Stimulated activated effector memory CD8-positive, alpha-beta T cell treated with anti-CD3 and anti-CD28 coated beads, Interleukin-12 subunit alpha, Interleukin-12 subunit beta, amount 100 ng/mL, for 72 hours (primary cell): ENCODE measurements at places on chromosomes 3 and 15.

GRCh38 chr3:104750581-104750980 lies 616.1 kb upstream of the ALCAM start:
- DNase-seq: no peak

GRCh38 chr3:156181509-156181908 lies 61.1 kb downstream of the KCNAB1 start:
- no peak for DNase-seq

DNA sequence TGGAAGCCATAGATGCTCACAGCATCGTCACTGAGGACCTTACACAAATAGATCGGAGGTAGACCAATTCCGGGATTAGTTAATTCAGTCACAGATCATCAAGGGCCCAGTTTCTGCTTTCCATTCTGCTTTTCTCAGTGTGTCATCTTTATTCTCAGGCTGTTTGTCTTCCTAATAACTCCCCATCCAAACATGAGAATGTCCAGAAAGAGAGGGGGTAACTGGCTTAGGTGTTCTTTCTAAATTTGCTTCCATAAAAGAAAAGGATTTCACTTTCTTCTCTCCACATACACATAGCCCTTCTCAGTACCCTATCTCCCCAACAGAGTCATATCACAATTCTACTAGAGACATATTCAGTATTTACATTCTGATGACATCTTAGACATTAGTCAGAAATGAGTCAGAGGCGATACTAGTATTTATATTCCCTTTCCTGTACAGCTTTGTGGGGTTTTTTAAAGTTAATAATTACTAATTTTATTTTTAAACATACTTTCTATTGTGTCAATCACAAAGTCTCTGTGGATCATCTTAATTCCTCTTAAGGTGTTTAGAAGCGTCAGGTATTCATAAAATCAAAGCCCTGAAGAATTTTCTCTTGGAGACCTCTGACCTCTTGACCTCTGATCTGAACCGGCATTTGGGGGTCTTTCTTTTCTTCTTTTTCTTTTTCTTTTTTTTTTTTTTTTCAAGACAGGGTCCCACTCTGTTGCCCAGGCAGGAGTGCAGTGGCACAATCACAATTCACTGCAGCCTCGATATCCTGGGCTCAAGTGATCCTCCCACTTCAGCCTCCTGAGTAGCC lies 24.3 kb upstream of the IL12A start:
- no peak for DNase-seq

DNA sequence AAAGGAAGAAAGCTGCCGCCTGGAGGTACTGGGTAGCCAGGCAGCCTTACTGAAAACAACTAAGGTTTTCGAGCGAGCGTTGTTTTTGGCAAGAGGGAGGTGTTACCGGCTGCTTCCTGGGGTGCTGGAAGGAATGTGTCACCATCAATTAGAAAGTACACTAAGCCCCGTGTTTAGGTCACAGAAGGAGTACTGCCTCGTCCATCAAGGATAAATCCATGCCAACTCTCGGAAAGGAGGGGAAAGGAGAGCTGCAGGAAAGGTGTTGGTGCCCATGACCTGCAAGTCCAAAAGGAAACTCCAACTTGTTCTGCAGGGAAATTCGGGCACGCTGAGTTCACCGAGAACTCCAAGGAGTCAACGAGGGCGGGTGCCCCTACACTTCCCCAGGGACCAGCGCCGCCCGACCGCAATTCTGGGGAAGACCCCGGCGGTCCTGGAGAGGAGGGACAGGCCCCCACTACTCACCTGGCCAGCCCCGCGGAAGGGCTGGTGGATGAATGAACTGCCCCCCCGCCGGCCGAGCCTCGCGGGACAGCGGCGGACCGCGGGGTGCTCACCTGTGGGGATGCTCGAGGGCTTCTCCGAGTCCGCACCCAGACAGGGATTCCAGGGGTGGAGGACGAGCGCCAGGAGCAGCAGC lies 542 bp downstream of the PLOD2 start:
- DNase-seq: no peak

DNA sequence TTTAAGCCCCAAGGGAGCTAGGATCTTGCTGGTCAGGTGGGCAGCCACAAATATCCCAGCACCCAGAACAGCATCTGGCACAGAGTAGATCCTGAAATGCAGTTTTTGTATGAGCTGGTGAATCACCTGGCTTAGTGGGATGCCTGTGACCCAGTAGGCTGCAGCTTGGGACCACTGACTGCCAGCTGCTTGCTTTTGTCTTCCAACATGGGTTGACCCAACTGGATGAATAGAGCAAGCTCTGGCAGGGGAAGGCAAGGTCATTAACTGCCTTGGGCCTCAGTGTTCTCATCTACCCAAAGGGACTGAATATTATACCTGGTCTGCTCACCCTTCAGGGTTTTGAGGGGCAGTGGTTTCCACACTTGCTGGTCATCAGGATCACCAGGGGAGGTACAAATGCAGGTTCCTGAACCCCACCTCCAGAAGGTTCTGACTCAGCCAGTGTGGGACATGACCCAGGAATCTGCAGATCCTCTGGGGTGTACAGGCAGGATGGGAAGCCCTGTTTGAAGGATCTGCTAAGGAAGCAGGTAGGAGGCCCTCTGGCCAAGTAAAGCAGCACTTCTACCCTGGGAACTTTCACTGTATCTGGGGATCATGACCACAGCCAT lies 55.4 kb downstream of the ITGA11 start:
- no peak for DNase-seq

GRCh38 chr3:195384952-195385351 lies 57.9 kb downstream of the ACAP2 start:
- DNase-seq: no peak

GRCh38 chr15:62474021-62474770 lies 309.1 kb upstream of the C2CD4B start:
- DNase-seq: no peak

- no peak for DNase-seq
Observed at GRCh38 chr3:58352626-58353025, 19.9 kb downstream of the PXK start.

DNA sequence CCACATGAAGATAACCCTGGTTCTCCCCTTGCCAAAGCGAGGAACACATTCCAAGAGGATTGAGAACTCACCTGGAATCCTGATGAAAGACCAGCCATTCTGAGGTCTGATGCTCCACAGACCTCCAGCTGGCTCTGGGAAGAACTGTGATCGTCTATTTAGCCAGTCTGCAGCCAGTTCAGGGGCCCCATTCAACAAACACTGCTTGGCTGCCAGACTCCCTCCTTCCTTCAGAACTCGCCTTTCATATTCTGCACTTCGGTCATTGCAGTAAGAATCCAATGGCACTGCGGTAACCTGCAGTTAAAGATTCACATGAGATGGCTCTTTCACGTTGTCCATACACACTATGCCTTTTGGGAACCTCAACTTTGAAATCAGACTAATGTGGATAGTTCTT lies 67.6 kb downstream of the CHAC1 start:
- DNase-seq: no peak

DNA sequence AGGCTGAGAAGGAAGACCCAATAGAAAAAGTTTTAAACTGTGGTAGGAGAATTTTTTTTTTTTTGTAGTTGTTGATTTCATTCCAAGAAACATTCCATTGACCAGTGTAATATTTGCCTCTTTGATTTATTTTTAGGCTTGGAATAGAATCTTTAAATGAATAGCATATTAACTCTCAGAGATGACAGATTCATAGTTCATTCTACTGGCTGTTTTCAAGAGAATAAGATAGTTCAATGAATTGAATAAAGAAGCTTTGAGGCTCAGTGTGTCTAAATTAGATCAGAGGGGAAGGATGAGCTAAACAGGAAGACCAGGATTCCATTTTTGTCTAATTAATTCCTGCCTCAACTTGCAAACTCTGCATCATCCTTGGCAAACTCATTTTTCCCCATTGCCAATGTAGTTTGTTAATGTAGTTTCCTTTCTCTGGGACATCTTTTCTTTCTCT lies 98.4 kb downstream of the NAALADL2 start:
- DNase-seq: no peak

GRCh38 chr3:53616321-53616720 lies 121.9 kb downstream of the CACNA1D start:
- no peak for DNase-seq

DNA sequence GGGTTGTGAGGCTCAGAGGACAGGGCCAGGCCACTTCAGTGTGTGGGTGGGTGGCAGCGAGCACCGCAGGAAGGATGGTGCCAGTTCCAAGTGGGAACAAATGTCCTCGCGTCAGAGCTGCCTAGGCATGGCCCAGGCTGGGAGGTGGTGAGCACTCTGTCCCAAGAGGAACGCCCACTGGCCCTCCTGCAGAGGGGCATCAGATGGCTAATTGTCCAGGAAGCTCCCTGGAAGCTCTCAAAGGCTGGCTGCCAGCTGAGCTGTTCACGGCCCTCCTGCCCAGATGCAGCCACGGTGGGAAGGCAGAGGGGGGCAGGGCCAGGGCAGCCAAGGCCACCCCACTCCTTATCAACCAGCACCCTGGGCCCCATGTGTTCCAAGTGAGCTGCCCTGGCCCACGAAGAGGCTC lies 55.2 kb downstream of the IQSEC1 start:
- no peak for DNase-seq

- DNase-seq: no peak
Observed at GRCh38 chr3:184186902-184187207, 856 bp downstream of the ABCF3 start.

DNA sequence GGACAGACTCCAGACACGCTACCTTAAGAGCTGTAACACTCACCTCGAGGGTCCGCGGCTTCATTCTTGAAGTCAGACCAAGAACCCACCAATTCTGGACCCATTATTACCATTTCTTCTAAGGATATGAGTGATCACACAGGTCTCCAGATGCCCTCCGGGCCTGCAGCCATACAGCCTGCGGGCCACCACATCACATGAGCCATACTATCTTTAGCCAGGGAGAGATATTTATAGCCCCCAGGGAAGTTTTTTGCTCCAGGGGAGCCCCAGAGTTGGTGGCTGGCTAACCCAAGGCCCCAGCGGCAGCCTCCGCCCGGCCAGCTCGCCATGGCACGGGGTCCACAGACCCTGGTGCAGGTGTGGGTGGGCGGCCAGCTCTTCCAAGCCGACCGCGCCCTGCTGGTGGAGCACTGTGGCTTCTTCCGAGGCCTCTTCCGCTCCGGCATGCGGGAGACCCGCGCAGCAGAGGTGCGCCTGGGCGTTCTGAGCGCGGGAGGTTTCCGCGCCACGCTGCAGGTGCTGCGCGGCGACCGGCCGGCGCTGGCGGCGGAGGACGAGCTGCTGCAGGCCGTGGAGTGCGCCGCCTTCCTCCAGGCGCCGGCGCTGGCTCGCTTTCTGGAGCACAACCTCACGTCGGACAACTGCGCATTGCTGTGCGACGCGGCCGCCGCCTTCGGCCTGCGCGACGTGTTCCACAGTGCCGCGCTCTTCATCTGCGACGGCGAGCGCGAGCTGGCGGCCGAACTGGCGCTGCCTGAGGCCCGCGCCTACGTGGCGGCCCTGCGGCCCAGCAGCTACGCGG lies at the start of gene KBTBD13:
KBTBD13 (plus strand) TSS at position 261 of the 805 bp plus-strand sequence; CDS start at position 331, 70 bp downstream.
- DNase-seq: no peak

GRCh38 chr3:27990324-27990723 lies 251.1 kb upstream of the CMC1 start:
- DNase-seq: no peak

DNA sequence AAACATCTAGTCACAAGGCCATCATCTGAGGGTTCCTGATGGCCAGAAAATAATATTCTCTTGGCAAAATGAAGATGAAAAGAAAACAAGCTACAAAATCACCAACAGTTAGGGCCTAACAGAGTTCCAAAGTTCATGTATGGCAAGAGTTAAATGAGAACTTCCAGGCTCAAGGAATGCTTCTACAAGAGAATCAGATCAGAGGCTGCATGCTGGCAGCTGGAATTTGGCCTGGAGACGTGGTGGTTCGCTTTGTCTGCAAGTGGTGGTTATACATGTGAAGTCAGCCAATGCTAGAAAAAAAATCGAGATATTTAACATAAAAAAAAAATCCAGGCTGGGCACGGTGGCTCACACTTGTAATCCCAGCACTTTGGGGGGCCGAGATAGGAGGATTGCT lies 5.6 kb downstream of the SIAH2 start:
- no peak for DNase-seq

DNA sequence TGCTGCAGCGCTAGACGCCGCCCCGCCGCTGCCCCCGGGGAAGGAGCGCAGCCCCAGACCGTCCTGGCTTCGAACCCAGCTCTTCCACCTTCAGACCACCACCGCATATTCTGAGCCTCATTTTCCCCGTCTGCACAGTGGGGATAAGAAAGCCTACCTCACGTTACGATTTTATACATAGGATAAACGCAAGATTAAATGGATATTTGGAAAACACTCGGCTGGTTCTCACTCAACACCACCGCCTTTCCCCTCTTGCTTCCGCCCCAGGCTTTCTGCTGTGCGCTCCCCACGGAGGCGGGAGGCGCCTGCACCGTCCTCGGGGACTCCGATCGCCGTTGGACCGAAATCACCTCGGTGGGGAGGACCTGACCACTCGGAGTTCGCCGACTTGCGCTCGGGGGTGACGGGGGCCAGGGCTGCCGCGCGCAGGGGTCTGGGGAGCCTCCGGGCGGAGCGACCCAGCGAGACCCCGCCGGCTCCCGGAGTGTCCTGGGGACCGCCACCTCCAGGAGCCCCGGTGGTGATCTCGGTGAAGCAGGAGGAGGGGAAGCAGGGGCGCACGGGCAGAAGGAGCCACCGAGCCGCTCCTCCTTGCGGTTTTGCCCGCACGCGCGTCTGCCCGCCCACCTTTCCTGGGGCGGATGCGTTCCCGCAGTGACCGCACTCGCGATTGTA lies 4.0 kb downstream of the FBXL22 start:
- DNase-seq: peak; percentile 77

- DNase-seq: no peak
Observed at GRCh38 chr15:95323796-95324195, 1006.7 kb upstream of the NR2F2 start.

DNA sequence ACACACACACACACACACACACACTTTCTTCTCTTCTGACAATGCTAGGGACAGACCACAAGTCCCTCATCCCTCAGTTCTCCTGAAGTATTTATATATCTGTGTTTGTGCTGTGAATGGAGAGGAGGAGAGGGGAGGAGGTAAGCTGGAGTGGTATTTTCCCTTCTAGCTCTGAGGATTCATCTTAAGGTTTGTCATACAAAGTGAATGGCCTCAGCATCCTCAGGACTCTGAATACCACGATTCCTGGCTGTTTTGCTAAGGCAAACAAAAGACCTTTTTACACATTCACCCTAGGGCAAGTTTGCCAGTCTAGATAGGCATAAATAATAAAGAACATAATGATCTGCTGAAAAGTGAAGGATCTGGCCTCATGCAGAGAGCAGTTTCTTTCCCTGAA lies 65.7 kb upstream of the CHMP2B start:
- DNase-seq: no peak

- DNase-seq: no peak
Observed at GRCh38 chr3:134201201-134202130, 49.2 kb downstream of the RYK start.
